Right lobe of liver (tissue), 6 donors: ENCODE measurements at places on chromosomes 11 and 22. TPM values are rescaled to one million over a fixed set of nuclear protein-coding genes. Genes with fewer than 3 reads are reported as not detected.

Gene IRAG1
- total RNA-seq = 1.2 TPM

Gene SLCO2B1
- 198 TPM for total RNA-seq

Gene ILK
- 63.3 TPM for total RNA-seq

Gene TBX1
- 0.37 TPM for total RNA-seq

Gene USP35
- total RNA-seq = 9.0 TPM

Gene SUSD2
- total RNA-seq = 6.0 TPM

Gene CDC42BPG
- total RNA-seq = 0.92 TPM

Gene TMEM132A
- 2.0 TPM for total RNA-seq

Gene KRTAP5-6
- total RNA-seq = 0.79 TPM

Gene OTUB1
- 24.1 TPM for total RNA-seq

Gene RBM14
- 40.6 TPM for total RNA-seq

Gene CNTN5
- not detected for total RNA-seq

Gene RIMBP3C
- not detected for total RNA-seq

Gene APOA5
- total RNA-seq = 839 TPM

Gene SLC25A18
- total RNA-seq = 57.5 TPM

Gene IFITM10
- 5.5 TPM for total RNA-seq

Gene MAPK12
- total RNA-seq = 2.1 TPM

Gene OR2D2
- total RNA-seq = not detected

Gene GLB1L3
- not detected for total RNA-seq

Gene SLC22A6
- not detected for total RNA-seq

Gene RELT
- 1.1 TPM for total RNA-seq

Gene ZNF280A
- not detected for total RNA-seq

Gene DBX1
- total RNA-seq = not detected

Gene VPS37C
- total RNA-seq = 4.6 TPM

Gene SLC35F2
- 0.43 TPM for total RNA-seq

Gene ART5
- 0.35 TPM for total RNA-seq

Gene IGLL5
- total RNA-seq = 2.6 TPM

Gene EFEMP2
- total RNA-seq = 9.3 TPM

Gene UBQLN3
- not detected for total RNA-seq

Gene LIPT2
- total RNA-seq = 1.5 TPM

Gene OR52E5
- not detected for total RNA-seq

Gene TOM1
- 45.7 TPM for total RNA-seq

Gene DEPDC7
- 39.3 TPM for total RNA-seq

Gene MAPK8IP2
- 0.15 TPM for total RNA-seq

Gene GPR83
- total RNA-seq = not detected

Gene AMPD3
- total RNA-seq = 1.6 TPM

Gene SYT13
- 0.63 TPM for total RNA-seq

Gene SF3B2
- 85.4 TPM for total RNA-seq

Gene USP2
- 10.3 TPM for total RNA-seq

Gene SCN4B
- 0.17 TPM for total RNA-seq

Gene ELFN2
- total RNA-seq = 0.68 TPM

Gene HSPB2
- not detected for total RNA-seq

Gene BRMS1
- total RNA-seq = 24.4 TPM

Gene NTM
- total RNA-seq = 0.35 TPM

Gene SIK3
- total RNA-seq = 35.4 TPM

Gene MS4A12
- total RNA-seq = not detected
